ENCODE measurements at places on chromosomes 5 and 9. TPM values are rescaled to one million over a fixed set of nuclear protein-coding genes. Genes with fewer than 3 reads are reported as not detected.

Gene GMCL2
- not detected for total RNA-seq

Gene DAB2
- total RNA-seq: 60.4 TPM

Gene PDLIM4
- total RNA-seq: 76.4 TPM

GRCh38 chr9:125522328-125522725 lies 184.7 kb downstream of the MAPKAP1 start:
- H3K36me3 ChIP-seq: no peaks in the 10 kb centered on the region
- H3K27me3 ChIP-seq: no peaks in the 10 kb centered on the region
- DNase-seq: no peak
- peaks cover 56% of the 10 kb centered on the region for H3K4me1 ChIP-seq
- H3K4me3 ChIP-seq: no peak overlapping the region
- H3K27ac ChIP-seq: peak overlapping the region; percentile 67

Gene PCDHB12
- 2.5 TPM for total RNA-seq

Gene GFI1B
- not detected for total RNA-seq

DNA sequence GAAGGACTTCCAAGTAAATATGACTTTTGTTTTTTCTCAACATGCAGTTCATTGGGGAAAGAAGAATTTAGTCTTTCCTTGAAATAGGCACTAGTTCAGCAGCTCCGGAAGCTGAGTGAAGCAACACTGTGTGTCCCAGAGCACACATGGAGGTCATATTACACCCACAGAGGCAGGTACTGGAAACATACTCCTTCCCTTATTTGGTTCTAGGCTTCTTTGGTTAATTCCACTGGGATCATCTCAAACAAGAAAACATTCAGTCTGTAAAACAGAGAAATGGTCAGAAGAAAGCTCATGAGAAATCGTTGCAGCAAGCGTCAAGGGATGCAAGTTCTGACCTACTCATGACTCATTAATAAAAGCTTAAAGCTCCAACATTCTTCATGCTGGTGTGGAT lies 175.1 kb upstream of the PCSK5 start:
- H3K27ac ChIP-seq: no peak overlapping the region
- no peaks in the 10 kb centered on the region for H3K36me3 ChIP-seq
- no peak overlapping the region for H3K4me3 ChIP-seq
- no peaks in the 10 kb centered on the region for H3K27me3 ChIP-seq
- no peaks in the 10 kb centered on the region for H3K4me1 ChIP-seq
